ENCODE measurements at places on chromosomes 7 and 10.

GRCh38 chr7:155533120-155533826 is 13.1 kb downstream of the CNPY1 start:
- peak; percentile 29 for DNase-seq

DNA sequence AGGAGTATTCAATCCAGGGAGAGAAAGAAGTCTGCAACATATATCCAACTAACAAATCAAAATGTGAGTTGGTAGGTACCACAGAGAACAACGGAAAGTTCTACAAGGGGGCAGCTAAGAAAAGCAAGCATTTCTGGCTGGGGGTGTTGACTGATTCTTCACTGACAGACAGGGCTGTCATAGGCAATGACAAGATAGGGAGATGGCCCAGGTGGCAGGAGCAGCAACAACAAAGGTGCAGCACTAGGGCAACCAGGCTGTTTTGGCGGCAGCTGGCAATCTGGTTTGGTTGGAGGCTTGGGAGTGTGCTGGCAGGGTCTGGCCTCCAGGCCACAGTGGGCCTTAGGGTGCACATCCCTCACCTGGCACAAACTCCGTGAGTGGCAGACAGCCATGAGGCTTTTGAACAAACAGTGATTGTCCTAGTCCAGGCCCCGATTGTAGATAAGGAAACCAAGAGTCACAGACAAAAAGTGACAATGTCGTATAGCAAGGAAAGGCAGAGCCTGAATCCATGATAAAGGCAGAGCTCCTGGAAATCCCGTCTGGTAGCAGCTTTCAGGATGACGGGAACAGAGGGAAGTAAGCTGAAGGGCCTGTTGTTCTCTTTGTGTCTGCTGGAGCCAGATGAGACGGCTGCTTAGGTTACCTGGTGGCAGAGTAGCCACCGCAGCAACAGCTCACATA is 28.4 kb downstream of the DPCD start:
- DNase-seq = no peak

DNA sequence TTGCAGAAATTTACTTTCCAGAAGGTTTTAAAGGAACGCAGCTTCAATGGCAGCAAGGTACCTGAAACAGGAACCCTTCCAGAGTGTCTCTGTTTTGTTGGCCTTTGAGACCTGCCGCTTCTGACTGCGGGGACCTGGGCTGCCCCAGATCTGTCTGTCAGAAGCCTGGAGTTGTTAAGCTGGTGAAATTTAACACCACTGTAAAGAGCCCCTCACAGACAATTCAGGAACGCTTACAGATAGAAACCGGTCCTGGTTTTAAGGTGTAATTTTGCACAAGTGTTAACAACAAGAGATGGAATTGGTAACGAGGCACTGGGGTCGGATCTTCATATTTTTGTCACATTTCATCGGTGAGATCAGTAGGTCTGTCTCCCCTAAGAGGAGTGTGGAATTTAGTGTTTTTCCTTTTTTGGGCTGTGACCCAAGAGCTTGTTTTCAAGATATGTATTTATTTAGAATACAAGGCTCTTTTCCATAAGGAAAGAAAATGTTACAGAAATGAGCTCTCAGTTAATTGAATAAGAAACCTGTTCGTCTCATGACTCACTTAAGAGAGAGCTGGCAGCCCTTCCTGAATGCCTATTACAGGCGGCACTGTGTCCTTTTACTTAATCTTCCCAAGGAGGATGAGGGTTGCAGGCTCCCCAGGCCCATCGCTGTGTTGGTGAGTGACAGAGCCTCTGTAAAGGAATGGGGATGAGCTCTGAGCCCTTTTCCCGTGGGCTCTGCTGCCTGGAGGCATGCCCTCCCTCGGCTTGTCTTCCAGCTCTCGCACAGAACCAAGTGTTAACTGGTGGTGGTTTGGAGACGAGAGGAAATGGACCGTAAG is 168.7 kb downstream of the CUX1 start:
- no peak for DNase-seq

DNA sequence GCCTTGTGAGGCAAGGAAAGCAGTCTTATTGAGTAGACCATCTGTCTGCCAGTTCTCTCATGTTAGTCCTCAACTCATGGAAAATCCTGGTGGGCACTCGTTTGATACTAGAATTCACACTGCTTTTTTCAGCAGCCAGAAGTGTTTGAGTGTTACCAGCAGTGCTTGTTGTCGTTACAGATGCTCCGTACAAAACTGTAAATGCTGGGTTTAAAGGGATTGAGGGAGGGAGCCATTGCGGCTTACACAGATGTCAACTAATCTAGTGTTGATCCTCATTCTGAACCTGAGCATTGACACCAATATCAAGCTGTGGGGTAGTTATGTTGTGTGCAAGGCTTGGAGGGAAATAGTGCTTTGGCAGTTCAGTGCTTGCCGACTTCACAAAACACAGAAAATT is 348.6 kb downstream of the AUTS2 start:
- no peak for DNase-seq

DNA sequence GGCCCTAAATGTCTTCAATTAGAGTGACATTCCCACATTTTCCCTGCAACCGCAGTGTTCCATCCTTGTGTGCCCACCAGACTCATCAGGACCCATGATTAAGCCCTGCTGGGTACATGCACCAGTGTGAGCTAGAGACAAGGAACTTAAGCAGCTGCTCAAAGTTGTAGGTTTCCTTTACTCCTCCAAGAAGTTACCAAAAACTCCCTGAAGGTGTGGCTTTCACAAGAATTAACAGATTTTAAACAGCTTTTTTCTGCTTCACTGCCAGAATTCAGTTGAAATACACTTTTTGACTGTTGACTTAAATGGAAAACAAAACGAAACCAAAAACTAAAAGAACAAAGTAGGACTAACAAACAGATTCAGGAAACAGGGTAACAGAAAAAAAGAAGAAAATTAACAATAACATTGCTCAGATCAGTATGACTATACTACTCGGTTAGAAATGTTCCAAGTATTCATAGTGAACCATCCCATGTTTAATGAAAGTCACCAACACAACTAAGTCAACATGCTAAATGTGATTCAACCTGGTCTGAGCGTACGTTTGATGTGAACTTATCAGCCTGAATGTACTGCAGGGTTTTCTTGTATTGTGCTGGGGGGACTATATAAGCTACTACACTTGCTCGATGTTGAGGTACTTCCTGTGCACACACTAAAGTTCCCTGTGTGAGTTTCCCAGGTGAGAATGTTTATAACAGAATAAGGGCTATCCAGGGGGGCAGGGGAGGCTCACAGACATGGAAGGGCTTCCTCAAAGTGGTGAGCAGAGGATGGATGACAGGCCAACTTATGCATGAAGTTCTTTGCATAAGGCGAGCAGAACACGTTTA is 22.2 kb downstream of the SLC37A3 start:
- DNase-seq = no peak

GRCh38 chr10:98589007-98589406 is 142.3 kb upstream of the HPS1 start:
- DNase-seq = no peak

DNA sequence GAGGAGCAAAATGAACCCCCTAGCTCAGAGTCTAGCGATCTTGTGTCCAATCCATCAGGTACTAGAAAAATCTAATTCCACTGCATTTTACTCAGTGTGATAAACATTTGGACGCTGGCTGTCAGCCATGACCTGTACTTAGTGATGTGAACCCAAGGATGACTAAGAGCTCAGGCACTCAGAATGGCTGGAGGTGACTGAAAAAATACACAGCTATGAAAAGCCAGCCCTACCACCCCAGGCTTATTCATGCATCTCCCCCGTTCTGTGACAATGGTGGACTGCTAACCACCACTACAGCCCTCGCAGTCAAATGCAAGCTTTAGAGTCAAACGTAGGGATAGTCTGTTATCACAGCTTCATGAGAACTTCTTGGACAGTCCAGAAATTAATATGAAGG is 14.9 kb downstream of the AFAP1L2 start:
- DNase-seq = no peak

DNA sequence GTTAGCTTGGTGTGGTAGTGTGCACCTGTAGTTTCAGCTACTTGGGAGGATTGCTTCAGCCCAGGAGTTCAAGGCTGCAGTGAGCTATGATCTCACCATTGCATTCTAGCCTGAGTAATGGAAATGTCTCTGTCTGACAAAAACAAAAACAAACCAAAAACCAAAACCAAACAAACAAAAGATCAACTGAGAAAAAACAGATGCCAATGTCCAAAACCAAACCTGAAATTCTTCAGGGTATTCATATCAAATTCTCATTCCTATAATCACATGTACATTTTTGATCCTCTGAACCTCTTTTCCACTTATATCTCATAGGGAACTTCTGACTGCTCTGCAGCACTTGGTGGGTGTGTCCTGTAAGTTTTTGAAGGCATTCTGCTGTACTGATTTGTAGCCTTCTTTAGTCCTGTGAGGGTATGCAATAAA is 87.0 kb downstream of the CDK6 start:
- DNase-seq = no peak

DNA sequence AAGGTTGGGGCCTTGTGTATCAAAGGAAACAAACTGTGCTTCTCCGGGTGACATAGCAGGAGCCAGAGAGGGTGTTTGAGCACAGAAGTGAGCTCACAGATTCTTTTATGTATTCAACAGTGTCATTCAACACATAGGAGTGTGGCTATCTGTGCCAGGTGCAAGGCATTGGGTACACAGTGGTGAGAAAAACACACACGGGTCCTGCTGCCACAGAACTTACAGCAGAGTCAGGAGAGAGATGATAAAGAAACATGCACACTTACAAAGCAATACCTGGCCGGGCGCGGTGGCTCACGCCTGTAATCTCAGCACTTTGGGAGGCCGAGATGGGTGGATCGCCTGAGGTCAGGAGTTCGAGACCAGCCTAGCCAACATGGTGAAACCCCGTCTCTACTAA is 16.3 kb upstream of the ECHDC3 start:
- no peak for DNase-seq

- no peak for DNase-seq
Measured at GRCh38 chr10:90458054-90458453, 399.8 kb downstream of the HTR7 start.

GRCh38 chr7:132771301-132771730 is 195.0 kb upstream of the PLXNA4 start:
- no peak for DNase-seq

DNA sequence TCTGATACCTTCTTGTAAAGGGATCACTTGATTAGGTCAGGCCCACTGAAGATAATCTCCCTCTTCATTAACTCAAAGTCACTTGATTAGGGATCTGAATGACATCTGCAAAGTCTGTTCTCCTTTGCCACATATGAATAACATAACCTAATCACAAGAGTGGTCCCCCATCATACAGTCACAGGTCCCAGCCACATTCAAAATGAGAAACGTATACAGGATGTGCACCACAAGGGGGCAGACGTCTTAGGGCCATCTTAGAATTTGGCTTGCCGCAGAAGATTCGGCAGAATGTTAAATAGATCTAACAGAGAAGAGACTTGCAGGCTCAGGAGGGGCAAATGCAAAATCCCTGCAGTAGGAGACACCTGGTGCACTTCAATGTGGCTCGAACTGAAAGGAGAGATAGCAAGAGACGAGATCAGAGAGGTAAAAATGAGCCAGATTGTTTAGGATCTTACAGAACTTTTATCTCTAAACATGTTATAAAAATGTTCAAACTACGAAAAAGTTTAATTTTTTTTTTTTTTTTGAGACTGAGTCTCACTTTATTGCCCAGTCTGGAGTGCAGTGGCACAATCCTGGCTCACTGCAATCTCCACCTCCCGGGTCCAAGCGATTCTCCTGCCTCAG is 10.4 kb upstream of the SMC3 start:
- no peak for DNase-seq

DNA sequence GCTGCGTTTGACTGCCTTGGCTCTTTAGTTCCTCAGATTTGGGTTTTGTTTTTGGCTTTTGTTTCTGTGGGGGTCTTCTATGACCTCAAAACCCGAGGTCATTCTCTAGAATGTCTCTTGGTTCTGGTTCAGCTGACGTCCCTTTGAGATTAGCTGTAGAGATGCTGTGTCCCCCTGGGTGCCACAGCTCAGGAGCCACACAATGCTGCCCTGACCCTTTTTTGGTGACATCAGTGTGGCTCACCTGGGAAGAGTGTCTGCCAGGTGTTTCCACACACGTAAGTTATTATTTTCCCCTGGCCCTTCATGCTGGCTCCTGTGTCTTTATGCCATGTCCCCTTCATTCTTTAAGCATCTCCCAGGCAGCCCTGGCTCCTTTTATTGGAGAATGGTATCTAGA is 89.8 kb upstream of the DDC start:
- DNase-seq = no peak

GRCh38 chr10:61974601-61975390 is 73.3 kb downstream of the ARID5B start:
- no peak for DNase-seq

DNA sequence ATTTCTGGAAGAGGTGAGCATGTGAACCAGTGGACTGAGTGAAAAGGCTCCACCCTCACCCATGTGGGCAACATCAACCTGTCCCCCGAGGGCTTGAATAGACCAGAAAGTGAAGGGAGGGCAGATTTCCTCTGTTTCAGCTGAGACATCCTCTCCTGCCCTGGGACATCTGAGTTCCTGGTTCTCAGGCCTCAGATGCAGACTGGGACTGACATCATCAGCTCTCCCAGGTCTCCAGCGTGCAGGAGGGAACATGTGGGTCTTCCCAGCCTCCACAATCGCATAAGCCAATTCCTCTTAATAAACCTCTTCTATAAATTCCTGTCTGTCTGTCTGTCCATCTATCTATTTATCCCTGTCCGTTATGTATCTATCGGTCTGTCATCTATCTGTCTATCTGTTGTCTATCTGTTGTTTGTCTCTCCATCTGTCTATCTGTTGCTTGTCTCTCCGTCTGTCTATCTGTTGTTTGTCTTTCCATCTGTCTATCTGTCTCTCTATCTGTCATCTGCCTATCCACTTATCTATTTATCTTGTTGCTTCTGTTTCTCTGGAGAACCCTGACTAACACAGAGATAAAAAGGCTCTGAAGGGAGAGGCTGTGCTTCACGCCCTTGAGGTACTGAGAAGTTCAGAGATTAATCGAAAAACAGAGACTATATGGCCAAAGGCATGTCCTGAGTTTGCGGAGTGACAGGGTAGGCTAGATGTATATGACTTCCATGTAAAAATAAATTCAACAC is 140.3 kb upstream of the PFKP start:
- no peak for DNase-seq

GRCh38 chr7:100689230-100690135 is 4.6 kb downstream of the GIGYF1 start:
- DNase-seq = no peak

GRCh38 chr7:155543011-155543876 is 3.1 kb downstream of the CNPY1 start:
- no peak for DNase-seq

GRCh38 chr7:39709768-39710311 is 86.5 kb downstream of the RALA start:
- DNase-seq = peak; percentile 23

DNA sequence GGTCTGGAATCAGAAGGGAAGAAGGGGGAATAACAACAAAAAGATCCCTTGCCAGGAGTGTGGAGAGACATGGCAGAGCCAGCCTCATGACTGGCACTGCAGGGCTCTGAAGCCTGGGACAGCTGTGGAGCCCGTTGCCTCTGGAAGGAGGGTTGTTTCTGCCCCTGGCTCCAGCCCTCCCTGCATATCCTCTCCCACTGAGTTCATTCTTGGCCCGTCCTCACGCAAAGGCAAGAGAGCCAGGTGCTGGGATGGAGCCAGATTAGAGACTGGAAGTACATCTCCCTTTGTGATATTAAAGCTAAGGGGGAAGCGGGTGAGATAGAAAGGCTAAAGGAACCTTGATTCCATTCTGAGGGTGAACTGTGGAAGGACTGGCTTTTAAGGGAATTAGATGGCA is 141.5 kb upstream of the NPVF start:
- DNase-seq = peak; percentile 94

GRCh38 chr10:5544216-5544805 is 19.6 kb downstream of the CALML3 start:
- no peak for DNase-seq

GRCh38 chr7:8913682-8914081 is 480.3 kb downstream of the NXPH1 start:
- no peak for DNase-seq

Measured in NCI-H1092 (cell line).